ENCODE measurements at places on chromosomes 5 and 9.

DNA sequence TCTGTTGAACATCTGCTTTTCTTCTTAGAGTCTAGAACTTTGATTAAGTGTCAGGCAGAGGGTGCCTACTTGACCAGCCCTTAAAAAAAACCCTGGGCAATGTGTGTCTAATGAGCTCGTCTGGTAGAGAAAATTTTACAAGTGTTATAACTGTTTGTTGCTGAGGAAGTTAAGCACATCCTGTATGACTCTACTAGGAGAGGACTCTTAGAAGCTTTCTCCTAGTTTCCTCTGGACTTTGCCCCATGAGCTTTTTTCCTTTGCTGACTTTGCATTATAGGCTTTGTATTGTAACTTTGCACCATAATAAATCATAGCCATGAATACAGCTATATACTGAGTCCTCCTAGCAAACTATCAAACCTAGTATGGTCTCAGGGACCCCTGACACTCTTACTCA lies 39.4 kb downstream of the GNG10 start:
- no peak for DNase-seq

- no peak for DNase-seq
Measured at GRCh38 chr9:63816751-63817621, 1468.0 kb downstream of the FOXD4L5 start.

GRCh38 chr9:116181853-116182610 lies 28.4 kb downstream of the PAPPA start:
- DNase-seq, result no peak

DNA sequence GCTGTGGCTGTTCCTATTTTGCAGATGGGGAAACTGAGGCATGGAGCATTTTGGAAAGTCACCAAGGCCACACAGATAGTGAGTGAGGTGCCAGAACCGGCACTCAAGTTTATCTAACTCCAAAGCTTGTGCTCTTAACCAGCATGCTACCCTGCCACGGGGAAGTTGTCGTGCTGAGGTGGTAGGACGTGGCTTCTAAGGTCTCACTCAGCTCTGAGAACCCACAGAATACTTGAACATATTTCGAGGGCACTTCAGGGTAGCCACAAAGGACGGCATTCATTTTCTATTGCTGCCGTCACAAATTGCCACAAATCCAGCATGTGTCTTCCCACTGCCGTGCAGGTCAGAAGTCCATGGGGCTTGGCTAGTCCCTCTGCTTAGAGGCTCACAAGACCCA lies 116.7 kb downstream of the OLFM1 start:
- DNase-seq, result no peak

GRCh38 chr9:20426019-20426418 lies 196.3 kb downstream of the MLLT3 start:
- no peak for DNase-seq

All from DMS153 (cell line).